ENCODE measurements at places on chromosomes 5 and 9. TPM values are rescaled to one million over a fixed set of nuclear protein-coding genes. Genes with fewer than 3 reads are reported as not detected.

The ZNF300 gene
- 12.4 TPM for total RNA-seq

The KIF24 gene
- 12.3 TPM for total RNA-seq

The PGM5 gene
- 0.43 TPM for total RNA-seq

The CCL27 gene
- 0.86 TPM for total RNA-seq

The HAVCR2 gene
- total RNA-seq = 0.55 TPM

The BARX1 gene
- not detected for total RNA-seq

The FOXD4L3 gene
- total RNA-seq = not detected

The SPINK5 gene
- total RNA-seq = 10.6 TPM

The DDX46 gene
- total RNA-seq = 74.7 TPM

The C7 gene
- not detected for total RNA-seq

The TMEM215 gene
- 0.57 TPM for total RNA-seq

The CTXN3 gene
- total RNA-seq = not detected

The ADAMTS2 gene
- 1.7 TPM for total RNA-seq

The GPR150 gene
- total RNA-seq = not detected

The FCN2 gene
- not detected for total RNA-seq

The NUTM2F gene
- 0.09 TPM for total RNA-seq

The LMX1B gene
- 6.9 TPM for total RNA-seq

Measured in neural crest cell (in vitro differentiated cells).